ENCODE measurements at places on chromosomes 5 and 9.

DNA sequence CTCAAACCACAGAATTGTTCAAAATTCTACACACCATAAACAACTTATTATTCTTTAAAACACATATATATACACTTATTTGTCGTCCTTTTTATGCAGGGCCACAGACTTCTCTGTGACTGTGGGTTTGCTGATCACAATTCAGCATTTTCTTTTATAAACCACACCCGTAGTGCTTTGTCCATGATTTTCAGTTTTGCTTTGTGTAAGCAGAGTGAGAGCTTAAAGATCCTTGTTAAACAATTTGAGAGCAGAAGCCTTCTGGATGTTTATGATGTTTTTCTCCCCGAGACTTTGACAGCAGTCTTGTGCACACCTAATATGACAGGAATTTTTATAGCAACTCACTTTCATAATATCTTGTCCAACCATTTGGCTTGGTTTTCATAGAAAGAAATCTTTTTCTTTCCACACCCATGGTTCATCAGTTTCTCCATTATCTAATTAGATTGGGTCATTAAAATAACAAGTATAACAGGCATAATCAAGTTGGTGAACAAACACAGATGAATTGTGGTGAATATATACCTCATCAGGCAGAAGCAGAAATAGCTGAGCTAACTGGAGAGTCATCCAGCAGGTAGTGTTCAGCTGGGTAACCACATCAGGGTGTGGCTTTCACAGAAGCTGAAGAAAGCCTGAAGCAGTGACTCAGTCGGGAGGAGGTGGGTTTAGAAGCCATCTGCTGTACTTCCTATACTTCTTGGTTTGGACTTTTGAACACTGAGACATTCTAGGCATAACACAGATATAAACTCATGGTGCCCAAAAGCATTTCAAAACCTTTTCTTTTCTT lies 232.8 kb downstream of the DOCK8 start:
- DNase-seq = no peak

DNA sequence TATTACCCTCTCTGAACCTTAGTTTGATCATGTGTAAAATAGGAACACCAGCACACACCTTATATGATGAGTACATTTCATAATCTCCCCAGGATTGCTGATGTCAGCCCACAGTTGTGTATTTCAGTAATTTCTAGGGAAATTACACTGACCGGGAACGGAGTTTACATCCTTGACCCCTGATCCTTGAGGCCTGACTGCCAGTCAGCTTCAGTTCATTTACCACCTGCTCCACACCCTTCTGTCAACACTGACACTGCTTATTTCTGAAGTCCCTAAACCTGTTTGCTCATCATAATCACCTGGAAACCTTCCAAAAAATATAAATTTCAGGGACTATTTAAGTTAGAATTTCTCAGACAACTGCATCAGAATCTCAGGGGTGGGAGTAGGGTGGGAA lies 55.3 kb downstream of the ZNF622 start:
- DNase-seq = no peak

DNA sequence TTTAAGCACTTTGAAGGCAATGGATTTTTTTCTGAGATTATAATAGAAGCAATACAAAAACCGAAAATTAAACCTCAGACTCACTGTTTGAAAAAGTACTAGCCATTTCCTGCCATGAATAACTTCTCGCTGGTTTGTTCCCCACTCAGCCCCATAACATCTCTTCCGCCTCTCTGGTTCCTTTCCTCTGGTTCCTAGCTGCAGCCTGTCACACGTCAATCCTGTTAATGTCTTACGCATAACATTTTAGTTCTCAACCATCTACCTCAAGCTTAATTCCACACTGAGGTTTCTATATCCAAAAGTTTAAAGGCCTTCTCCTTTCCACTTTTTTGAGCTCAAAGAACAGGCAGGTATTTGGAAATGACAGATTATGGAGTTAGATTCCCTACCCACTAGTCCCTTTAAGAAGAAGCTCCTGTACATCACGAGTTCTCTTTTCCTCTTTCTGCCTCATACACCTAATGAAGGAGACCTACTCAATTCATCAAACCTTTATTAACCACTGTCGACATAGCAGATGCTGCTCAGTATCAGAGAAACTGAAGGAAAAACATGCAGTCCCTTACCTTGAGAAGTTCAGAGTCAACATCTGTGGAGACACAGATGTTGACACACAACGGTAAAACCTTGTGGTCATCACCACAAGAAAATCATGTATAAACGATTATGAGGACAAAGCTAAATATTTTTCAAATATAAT lies 243.0 kb upstream of the PTGER4 start:
- DNase-seq = no peak

DNA sequence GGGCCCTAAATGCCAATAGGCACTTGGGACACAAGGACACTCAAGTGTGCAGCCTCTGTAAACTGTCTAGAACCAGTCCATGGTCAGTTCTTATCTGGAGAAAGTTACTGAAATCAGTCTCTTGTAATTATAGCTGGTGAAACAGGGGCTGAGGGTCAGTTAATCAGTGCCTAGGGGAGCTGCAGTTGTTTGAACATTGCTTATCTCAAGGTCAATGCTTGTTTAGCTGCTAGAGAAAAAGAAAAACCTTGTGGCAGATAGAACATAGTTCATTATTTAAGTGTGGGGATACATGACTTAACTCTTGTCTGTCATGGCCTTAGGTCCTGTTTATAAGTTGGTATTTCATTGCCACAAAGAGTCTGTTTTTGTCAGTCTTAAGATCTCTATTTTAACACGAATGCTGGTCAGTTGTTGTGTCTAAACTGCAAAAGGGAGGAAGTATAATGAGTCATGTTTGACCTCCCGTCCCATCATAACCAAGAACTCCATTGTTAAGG lies 108.0 kb downstream of the STARD4 start:
- no peak for DNase-seq

- DNase-seq = no peak
Measured at GRCh38 chr9:119221276-119221675, 148.0 kb downstream of the BRINP1 start.

DNA sequence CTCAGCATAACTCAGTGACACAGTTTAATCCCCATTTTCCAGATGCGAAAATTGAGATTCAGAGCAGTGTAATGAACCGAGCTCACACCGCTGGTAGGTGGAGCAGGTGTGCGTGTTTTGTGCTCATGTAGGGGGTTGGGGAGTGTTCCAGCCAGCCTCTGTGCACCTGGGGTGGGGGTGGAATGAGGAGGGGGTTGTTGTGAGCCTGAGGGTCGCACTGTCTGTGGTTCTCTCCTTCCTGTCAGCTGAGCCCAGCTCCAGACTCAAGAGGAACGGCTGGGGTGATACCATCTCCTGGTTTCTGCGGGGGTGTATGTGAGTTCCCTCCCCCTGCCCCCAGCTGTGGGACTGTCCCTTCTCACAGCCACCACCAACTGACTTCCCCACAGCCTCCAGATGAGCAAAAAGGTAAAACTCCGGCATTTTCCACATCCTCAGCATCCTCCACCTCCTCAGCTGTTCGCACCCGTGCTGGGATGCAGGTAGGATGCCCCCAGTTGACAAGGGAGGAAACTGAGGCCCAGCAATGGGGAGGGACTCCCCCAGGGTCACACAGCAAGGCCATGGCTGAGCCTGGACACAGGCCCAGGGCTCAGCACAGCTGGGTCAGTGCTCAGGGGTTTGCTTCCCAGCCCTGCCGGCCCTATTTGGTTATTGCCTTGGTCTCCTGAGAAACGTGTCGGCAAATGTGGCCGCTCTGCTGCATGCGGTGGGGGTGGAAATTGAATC lies 2.1 kb downstream of the SH2D3C start:
- no peak for DNase-seq
